ENCODE measurements at places on chromosomes 12 and 14. TPM values are rescaled to one million over a fixed set of nuclear protein-coding genes. Genes with fewer than 3 reads are reported as not detected.

GRCh38 chr14:35730871-35731270 is 78.2 kb downstream of the RALGAPA1 start:
- no peak for DNase-seq
- H3K27ac ChIP-seq: no peak overlapping the region
- no peaks in the 10 kb centered on the region for H3K27me3 ChIP-seq
- peaks cover 92% of the 10 kb centered on the region for H3K36me3 ChIP-seq

HOXC9 gene
- total RNA-seq: not detected

DNA sequence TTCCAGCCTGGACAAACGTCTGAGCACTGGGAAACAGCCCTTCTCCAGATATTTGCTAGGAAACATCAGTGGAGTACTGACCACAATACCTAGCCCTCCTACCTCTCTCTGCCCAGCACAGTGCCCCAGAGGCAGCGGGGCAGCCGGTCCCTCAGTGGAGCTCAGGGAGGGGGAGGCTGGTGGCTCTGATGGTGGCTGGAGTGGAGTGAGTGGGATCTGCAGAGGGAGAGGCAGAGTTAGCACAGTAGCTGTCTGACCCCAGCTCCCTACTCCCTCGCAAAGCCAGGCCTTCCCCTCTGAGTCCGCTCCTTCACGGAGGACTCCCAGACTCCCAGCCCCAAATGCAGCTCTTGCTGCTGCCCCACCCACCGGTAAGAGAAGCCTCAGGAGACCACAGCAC is 30.0 kb downstream of the NCKAP5L start:
- DNase-seq: no peak
- no peaks in the 10 kb centered on the region for H3K27me3 ChIP-seq
- no peak overlapping the region for H3K27ac ChIP-seq
- no peaks in the 10 kb centered on the region for H3K4me1 ChIP-seq
- no peak overlapping the region for H3K4me3 ChIP-seq
- peaks cover 15% of the 10 kb centered on the region for H3K36me3 ChIP-seq

- H3K4me3 ChIP-seq: peak overlapping the region; percentile 82
- no peak for DNase-seq
- no peaks in the 10 kb centered on the region for H3K4me1 ChIP-seq
- H3K27me3 ChIP-seq: no peaks in the 10 kb centered on the region
- no peaks in the 10 kb centered on the region for H3K36me3 ChIP-seq
Observed at GRCh38 chr14:32203928-32204357, 874 bp upstream of the RNU6-8 start.

GRCh38 chr12:21239866-21240265 is 94.9 kb downstream of the SLCO1A2 start:
- no peaks in the 10 kb centered on the region for H3K36me3 ChIP-seq
- DNase-seq: no peak
- H3K4me3 ChIP-seq: no peak overlapping the region
- no peaks in the 10 kb centered on the region for H3K27me3 ChIP-seq
- no peaks in the 10 kb centered on the region for H3K4me1 ChIP-seq
- no peak overlapping the region for H3K27ac ChIP-seq

DNA sequence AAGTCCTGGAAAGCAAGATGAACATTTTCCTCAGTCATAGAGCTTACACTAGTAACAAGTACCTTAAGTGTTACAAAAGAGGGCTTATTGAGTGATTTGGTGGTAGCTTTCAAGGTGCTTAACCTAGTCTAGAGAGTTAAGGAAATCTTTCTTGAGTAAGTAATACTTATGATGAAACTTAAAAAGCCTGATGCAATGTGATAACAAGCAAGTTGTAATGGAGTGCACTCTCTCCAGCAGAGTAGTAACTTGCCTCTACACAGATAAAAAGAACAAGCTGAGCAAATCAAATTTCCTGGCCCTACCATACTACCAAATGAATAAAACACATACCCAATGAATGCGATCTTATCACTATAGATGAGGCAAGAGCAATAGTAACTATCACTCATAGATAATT is 639.9 kb upstream of the FBXO33 start:
- H3K27me3 ChIP-seq: no peaks in the 10 kb centered on the region
- H3K36me3 ChIP-seq: no peaks in the 10 kb centered on the region
- no peak overlapping the region for H3K4me3 ChIP-seq
- H3K4me1 ChIP-seq: no peaks in the 10 kb centered on the region
- H3K27ac ChIP-seq: no peak overlapping the region
- DNase-seq: no peak

GRCh38 chr14:98960617-98961013 is 311.4 kb downstream of the BCL11B start:
- no peak overlapping the region for H3K27ac ChIP-seq
- no peaks in the 10 kb centered on the region for H3K36me3 ChIP-seq
- no peak for DNase-seq
- peaks cover 49% of the 10 kb centered on the region for H3K4me1 ChIP-seq

GLT1D1 gene
- 0.62 TPM for total RNA-seq

DNA sequence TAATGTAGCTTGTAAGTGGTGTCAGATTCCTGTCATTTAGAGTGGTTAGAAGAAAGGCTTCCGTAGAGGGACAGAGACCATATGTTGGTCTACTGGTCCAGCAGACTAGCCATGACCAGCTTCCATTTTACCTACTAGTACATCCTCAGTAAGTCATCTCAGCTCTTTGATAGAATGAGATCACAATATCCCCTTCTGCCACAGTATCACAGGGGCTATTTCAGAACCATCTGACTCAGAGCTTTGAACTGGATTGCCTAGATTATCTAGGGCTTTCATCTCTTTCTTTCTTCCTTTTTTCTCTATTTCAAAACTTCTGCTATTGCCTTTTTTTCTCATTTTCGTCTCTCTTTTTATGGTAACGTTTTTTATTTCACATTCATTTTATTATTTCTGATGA is 4.7 kb downstream of the ZDHHC17 start:
- no peak overlapping the region for H3K4me3 ChIP-seq
- DNase-seq: no peak
- H3K36me3 ChIP-seq: no peaks in the 10 kb centered on the region
- H3K27ac ChIP-seq: no peak overlapping the region

- H3K27ac ChIP-seq: no peak overlapping the region
- H3K4me3 ChIP-seq: no peak overlapping the region
- DNase-seq: no peak
- H3K4me1 ChIP-seq: no peaks in the 10 kb centered on the region
- H3K36me3 ChIP-seq: no peaks in the 10 kb centered on the region
Observed at GRCh38 chr12:122362755-122363154, 59.7 kb downstream of the CLIP1 start.
